ENCODE measurements at places on chromosomes 5 and 9.

- DNase-seq = peak; percentile 95
Observed at GRCh38 chr5:177554474-177555111, at the start of gene FAM193B. Gene FAM193B (minus strand): TSS chr5:177554563. CDS start chr5:177554458, 105 bp downstream.

DNA sequence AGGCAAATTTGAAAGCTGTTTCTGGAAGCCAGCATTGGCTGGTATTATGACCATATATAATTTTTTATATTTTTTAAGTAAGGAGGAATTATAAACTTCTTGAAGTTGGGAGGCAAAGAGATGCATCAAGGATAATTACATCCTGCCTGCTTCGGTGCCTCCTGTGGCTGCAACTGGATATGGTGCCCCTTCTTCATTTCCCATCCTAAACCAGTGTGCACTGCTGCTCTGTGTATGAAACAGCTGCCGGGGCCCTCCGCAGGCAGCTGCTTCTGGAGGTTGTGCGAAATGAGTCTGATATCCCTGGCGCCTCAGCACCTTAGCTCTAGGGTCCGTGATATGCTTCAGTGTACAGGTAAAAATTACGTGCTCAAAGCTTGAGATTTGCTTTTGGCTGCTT lies 304.2 kb downstream of the ENC1 start:
- no peak for DNase-seq

GRCh38 chr5:14011089-14012020 lies 66.9 kb upstream of the DNAH5 start:
- peak; percentile 87 for DNase-seq

DNA sequence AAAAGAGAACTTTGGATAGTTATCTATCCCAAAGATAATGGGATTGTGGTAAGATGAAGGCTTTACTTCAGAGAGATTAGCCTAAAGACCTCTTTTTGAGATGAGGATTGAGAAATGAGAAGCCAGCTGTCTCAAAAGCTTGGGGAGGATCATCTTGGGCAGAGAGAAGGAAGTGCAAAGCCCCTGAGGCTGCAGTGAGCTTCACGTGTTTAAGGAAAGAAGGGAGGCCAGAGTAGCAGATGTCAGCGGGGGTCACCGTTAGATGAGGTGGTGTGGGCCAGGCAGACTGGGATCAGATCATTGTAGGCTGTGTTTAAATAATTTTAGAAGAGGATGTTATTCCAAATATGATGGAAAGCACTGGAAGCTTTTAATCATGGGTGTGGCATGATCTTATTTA lies 270.1 kb downstream of the ARHGEF28 start:
- no peak for DNase-seq

DNA sequence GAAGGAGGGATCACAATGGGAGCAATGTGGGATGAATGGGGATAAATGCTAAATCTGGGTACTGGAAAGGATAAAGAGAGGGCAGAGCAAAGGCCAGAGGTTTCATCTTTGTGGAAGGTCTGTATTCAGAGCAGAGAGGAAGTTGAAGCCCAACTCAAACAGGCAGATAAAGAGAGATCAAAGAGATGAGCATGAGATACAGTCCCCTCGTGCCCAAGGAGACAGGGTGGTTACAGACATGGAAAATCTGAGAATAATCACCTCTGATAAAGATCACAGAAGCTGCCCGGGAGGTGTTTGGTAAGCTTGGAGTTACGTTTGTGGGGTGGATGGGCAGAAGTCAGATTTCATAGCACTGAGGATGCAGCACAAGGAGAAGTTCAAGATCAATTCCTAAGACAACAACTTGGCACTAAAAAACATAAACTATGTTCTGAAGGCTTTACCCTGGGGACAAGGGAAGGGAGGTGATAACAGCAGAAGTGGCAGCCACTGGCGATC lies 459 bp upstream of the ERAP2 start:
- peak; percentile 34 for DNase-seq

DNA sequence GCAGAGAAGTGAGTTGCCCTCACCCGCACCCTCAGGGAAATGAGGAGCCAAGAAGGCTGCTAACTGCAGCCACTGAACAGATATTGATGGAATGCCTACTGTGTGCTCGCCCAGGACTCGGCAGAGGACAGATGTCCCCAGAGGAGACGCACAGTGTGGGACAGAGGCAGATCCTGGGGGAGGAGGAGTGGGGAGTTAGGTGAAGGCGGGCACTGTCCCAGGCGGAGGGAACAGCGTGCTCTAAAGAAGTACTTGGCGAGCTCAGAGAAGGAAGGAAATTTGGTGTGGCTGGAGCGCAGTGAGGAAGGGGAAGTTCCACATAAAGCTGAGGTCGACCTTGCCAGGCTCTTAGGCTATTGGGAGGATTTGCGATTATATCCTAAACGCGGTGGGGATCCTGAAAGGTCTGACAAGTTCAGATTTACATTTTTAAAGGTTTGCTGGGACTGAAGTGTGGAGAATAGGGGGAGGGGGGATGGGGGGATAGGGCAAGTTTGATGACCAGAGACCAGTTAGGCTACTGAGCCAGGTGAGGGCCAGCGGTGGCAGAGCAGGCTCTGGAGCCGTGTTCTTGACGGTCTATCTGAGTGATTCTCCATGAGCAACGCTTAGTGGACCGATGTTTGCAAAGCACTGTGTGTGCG lies 23.6 kb upstream of the CERCAM start:
- peak; percentile 73 for DNase-seq

DNA sequence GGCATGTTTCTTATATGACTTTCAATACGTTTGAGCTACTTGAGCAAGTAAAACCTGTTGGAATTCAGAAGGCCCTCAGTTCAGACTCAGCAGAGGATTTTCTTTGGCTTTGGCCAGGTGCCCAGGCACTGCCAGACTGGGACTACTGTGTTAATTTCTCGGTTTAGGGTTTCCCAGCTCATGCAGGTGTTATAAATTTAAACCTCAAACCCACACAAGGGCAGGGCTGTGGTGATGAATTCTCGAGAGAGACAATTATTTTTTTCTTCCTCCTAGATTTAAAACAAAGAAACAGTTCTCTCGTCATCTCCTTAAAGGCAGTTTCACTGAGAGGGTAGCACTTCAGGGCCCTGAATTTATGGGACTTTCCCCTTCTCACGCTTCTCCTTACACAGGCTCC lies 406.0 kb upstream of the PIK3R1 start:
- no peak for DNase-seq

- DNase-seq = no peak
Observed at GRCh38 chr9:98328141-98328540, 72.7 kb upstream of the TBC1D2 start.

DNA sequence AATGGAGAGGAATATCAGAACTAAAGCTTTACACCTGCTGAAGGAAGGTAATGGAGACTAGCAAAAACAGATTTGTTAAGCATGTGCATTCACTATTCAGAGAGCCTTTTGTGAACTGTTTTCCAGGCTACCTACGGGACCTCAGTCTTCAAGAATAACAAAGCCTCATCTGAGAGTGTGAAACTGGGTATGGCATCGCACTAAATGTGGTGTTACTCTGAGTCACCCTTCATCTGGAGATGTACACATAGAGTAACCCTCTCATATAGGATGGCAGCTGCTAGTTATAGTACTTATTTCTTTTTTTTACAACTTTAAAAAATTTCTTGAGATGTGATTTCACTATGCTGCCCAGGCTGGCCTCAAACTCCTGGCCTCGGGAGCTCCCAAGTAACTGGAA lies 306.8 kb downstream of the ZNF608 start:
- no peak for DNase-seq

- no peak for DNase-seq
Observed at GRCh38 chr5:54539001-54539400, 21.4 kb downstream of the SNX18 start.

GRCh38 chr5:133456933-133457402 lies 155.4 kb downstream of the FSTL4 start:
- peak; percentile 81 for DNase-seq

- no peak for DNase-seq
Observed at GRCh38 chr5:94240596-94240992, 377.8 kb downstream of the KIAA0825 start.

- DNase-seq = no peak
Observed at GRCh38 chr5:56740868-56741267, 74.5 kb upstream of the MAP3K1 start.

DNA sequence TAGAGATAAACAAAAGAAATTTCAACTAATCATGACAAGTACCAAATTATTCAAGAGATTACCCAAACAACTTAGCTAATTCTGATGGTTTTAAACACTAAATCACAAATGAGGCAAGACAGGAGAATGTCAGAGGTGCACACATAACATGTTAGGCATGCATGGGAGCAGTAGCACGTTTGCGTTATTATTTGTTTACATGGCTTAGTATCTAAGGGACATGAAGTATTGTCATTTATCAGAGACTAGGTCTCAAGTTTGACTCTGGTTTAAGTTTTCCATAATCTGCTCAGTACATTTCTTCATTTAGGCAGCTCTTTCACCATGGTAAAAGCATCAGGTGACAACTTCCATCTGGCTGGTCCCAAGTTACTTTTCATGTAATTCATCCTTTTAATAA lies 244.1 kb upstream of the TNC start:
- no peak for DNase-seq

DNA sequence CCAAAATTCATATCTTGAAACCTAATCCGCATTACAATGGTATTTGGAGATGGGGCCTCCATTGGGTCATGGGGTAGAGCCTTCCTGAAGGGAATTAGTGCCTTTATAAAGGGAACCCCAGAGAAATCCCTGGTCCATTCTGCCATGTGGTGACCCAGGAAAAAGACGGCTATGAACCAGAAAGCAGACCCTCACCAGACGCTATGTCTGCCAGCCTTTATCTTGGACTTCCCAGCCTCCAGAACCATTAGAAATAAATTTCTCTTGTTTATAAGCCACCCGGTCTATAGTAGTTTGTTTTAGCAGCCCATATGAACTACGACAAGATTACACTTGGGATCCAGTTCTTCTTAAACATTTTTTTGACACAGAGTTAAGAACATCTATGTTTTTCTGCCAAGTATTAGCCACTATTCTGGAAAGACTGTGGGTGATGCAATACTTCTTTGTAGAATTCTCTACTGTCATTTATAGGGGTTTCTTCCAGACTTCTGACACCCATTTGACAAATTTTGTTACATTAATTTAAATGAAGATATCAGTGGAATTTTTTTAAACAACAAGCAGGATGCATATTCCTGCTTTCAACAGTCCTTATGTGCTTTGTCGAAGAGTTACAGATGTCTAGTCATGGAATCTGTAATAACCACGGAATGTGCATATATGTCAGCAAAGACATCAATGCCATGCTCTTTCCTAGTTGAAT lies 572.4 kb downstream of the NR2F1-AS1 start:
- DNase-seq = no peak

DNA sequence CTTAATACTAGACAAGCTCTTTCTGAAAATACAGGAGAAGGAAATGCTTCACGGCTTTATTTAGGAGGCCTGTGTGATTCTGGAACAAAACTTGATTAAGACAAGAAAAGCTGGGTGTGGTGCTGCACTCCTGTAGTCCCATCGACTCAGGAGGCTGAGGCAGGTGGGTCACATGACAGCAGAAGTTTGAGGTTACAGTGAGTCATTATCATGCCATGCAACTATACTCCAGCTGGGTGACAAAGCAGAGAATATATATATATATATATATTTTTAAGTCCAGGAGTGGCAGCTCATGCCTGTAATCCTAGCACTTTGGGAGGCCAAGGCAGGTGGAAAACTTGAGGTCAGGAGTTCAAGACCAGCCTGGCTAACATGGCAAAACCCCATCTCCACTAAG lies 33.1 kb upstream of the SPIN1 start:
- DNase-seq = no peak

DNA sequence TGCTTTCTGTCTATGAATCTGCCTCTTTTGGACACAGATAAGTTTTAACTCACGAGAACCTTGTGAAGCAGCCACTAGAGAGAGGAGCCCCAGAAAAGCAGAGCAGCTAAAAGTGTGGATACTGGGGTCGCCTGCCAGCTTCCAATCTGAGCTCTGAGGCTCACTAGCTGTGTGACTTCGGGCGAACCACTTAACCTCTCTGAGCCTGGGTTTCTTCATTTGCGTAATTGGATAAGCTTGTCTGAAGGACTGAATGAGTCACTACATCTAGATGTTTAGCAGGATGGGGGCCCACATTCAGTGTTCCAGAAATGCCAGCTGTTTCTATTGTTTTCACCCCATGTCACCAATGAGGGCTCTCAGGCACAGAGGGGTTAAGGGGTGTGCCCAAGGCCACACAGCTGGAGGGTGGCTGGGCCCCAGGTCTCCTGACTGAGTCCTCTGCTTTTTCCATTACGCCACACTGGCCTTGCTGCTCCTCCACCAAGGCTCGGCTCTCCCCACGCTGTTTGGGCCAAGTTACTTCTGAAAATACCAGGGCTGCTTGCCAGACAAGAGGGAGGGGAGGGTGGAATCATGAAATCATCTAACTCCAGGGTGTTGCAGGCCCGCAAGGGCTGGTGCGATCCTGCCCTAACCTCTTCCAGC lies 36.2 kb downstream of the SH3PXD2B start:
- peak; percentile 92 for DNase-seq

- no peak for DNase-seq
Observed at GRCh38 chr5:50929174-50929573, 262.7 kb downstream of the PARP8 start.

GRCh38 chr5:68319706-68320412 lies 104.3 kb downstream of the PIK3R1 start:
- DNase-seq = no peak

- DNase-seq = no peak
Observed at GRCh38 chr5:157669701-157670097, 1.6 kb upstream of the C5orf52 start.

DNA sequence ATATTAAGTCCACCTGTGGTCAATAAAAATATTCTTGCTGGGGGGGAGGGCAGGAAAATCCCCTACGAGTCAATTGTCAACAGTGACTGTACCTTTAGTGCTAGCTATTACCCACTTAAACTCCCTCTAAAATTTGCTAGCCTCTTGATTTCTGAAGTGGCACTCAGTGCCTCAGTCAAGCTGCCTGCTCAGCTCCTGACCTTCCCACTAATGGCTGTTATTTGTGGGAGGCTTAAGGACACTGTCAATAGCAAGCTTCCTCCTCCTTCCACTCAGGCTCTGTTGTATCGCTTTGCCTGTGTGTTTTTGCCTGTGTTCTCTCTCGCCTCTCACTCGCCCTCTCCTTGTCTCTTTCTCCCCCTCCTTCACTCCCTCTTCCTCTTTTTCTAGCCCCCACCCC lies 140.8 kb downstream of the BNC2 start:
- DNase-seq = no peak

GRCh38 chr9:129242971-129243561 lies 65.0 kb upstream of the IER5L start:
- no peak for DNase-seq

- DNase-seq = no peak
Observed at GRCh38 chr5:137186759-137187461, 312.2 kb downstream of the SPOCK1 start.

DNA sequence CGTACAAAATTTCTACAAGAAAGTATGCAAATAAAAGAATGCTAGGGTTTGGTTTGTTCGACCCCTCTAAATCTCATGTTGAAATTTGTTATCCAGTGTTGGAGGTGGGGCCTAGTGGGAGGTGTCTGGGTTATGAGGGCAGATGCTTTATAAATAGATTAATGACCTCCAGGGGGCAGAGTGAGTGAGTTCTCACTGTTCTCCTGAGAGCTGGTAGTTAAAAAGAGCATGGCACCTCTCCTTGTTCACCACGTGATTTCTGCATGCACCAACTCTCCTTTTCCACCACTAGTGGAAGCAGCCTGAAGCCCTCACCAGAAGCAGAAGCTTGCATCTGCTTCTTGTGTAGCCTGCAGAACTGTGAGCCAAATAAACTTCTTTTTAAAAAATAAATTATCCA lies 50.4 kb upstream of the FAM170A start:
- DNase-seq = peak; percentile 42
